IMR-90 (cell line): ENCODE measurements at places on chromosomes 1 and 21. TPM values are rescaled to one million over a fixed set of nuclear protein-coding genes. Genes with fewer than 3 reads are reported as not detected.

Gene TMIGD3
- 0.12 TPM in 1 of 2 replicates, not detected in the other for polyA plus RNA-seq

DNA sequence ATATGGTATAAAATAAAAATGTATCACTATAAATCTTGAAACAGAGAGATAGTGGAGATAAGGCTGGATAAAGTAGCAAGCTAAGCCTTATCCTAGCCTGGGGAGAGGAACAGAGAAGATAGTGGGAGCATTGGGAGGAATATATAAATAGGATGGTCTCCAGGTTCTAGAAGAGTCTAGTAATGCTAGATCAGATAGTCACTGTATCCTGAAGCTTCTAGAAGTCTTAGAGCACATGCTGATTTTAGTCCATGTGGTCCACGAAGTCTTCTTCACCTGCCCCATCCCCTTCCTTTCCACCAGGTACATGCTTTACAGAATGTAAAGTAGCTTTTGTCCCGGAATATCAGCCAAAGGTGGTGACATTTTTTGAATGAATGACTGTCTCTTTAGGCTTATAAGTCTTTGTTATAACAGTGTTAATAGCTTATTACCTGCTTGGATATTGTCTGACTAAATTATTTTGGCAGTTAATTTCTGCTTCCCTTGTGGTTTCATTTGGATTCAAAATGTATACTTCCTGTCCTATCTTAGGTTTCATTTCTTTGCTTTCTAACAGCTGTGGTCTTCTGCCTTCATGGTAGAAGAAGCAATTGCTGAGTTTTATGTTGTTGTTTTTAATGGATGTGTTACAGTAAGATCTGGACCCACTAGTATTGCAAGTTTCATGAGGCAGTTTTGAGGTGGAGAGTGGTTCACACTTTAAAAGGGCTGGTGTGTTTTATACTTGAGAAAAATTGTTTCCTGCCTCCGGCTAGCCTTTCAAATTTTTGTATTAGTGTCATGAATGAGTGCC, 5.9 kb downstream of the SMG7 start:
- no peak for DNase-seq

DNA sequence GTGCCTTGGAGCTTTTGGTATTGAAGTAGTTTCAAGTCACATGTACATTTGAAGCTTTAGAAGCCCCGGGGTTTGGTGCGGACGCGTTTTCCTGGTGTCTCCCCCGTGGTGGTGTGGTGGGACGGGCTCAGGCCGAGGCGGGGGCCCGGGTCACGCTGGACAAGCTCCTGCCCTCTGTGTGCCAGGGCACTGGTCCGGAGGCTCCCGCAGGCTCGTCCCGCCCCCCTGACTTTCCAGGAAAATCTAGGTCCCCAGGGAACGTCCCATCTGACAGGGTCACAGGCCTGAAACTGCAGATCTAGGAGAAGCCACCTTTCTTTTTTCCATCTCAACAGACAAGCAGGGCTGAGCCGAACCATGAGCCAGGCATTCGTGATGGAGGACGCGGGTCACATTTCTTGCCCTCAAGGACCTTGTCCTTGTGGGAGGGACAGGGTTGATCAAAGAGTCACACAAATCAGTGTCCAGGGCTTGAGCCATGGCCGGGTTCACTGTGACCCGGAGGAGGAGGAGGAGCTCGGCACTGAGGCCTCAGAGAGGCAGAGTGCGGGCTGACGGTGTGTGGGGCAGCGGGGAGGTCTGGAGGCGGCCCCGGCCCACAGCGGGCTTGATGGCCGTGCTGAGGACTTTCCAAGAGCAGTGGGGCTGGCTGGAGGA, 1.6 kb downstream of the DMRTB1 start:
- DNase-seq: no peak

GRCh38 chr1:178537382-178538090, 24.6 kb downstream of the TEX35 start:
- no peak for DNase-seq

Gene DCDC2B
- polyA plus RNA-seq: not detected in 2 replicates

DNA sequence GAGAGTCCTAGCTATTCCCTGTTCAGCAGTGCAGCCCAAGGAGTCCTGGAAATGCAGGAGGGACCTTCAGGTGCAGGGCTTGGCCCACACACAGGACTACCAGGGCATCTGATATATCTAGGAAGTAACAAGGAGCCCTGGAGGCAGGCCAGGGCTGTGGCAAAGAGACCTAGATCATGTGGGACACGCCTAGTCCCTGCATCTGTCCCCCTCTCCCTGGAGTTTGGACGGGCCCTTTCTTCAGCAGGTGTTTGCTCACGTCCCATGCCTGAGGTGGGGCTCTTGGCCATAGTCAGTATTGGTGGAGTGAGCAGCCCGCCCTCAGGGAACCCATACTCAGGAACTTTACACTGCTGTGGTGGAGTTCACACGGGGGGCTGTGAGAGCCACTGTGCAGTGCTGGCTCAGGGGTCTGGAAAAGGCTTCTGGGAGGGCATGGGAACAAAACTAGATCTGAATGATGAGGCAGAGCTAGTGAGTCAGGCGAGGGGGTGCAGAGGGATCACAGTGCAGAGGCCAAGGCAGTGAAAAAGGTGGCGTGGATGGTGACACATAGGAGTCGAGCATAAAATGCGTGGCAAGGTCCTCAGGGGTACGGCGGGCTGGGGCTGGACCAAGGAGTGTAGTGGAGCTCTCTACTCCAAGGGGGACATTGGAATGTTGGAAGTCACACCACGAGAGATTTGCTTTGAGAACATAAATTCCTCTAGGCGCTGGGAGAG, 25.6 kb downstream of the TMEM53 start:
- no peak for DNase-seq

DNA sequence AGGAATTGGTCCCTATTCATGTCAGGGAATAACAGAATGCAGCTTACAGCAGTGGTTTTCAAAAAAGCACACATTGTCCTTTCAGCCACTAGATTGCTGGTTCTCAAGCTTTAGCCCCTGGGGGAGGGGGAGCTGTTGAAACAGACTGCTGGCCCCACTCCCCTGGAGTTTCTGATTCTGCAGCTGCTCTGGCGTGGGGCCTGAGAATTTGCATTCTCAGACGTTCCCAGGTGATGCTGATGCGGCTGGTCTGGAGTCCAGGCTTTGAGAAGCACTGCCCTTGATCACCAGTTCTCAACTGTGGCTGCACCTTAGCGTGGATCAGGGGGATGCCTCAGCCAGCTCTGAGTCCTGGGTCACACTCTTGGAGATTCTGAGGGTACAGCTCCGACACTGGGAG, 62.7 kb upstream of the LAPTM5 start:
- DNase-seq: no peak

DNA sequence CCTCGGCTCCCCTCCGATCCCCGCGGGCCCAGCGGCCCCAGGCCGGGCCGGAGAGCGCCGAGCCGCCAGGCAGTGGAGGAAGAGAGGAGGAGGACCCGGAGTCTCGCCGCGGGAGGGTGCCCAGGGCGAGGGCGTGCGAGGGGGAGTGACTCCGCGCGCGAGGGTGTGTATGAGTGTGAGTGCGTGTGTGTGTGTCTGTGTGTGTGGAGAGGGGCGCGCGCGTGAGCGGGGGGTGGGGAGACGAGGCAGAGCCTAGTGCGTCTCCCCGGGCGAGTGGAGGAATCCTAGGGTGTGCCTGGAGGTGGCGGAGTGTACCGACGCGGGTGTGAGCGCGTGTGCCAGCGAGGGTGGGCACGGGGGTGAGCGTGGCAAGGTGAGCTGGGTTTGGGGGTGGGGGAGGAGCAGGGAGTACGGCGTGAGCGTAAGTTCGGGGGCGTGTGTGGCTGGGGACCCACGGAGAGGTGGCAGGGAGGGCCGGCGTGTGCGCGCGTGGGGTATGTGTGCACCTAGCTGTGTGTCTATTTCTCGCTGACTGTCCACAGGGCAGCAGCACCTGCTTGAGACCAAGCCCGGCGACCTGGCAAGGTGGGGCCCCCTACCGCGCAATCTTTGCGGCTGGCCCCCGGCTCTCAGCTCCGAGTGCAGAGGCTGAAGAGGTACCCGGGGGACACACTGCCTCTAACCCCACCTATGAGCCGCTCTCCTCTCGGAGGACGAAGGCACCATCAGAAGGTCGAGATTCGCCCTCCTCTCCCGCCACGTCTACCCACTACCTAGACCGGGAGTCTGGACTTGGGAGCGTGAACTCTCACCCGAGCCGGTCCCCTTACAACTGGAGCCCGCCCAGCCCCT, 784 bp upstream of the KCND3 start:
- DNase-seq: no peak

Gene LRRC38
- polyA plus RNA-seq: not detected in 2 replicates

GRCh38 chr1:85495556-85495955, 30.6 kb upstream of the DDAH1 start:
- DNase-seq: peak; percentile 70

- no peak for DNase-seq
These were observed 23.3 kb downstream of the PLEKHM2 start for GRCh38 chr1:15707239-15707925.

DNA sequence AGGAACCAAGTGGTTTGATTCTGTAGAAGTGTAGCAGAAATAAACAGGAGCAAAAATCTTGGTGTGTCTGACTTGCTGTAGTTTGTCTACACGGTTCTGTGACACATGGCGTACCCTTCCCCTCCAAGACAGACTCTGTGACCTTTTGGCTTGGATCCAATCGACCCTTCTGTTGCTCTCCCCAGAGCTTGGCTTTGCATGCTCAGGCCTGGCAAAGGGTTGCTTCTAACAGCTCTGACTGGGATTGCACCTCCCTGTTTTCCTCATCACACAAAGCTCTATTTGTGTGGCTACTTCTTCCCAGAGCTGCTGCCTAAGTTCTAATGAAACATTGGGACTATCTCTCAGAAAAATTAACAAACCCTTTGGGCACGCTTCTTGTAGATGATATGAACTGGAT, 24.0 kb downstream of the NGF start:
- no peak for DNase-seq

Gene BLACAT1
- polyA plus RNA-seq: 0.03 and 0.05 TPM in 2 replicates

- no peak for DNase-seq
These were observed 158.2 kb downstream of the ZSCAN20 start for GRCh38 chr1:33630686-33631085.

GRCh38 chr1:45998020-45998617, 134.3 kb downstream of the PIK3R3 start:
- no peak for DNase-seq

GRCh38 chr1:171834821-171835220, 6.5 kb upstream of the DNM3 start:
- no peak for DNase-seq

- no peak for DNase-seq
These were observed 8.3 kb downstream of the TRNP1 start for GRCh38 chr1:27001570-27002360.

Gene DR1
- polyA plus RNA-seq: 21.1 and 27.1 TPM in 2 replicates

Gene ACTN2
- polyA plus RNA-seq: not detected in 2 replicates

Gene TSSK3
- polyA plus RNA-seq: 0.24 and 0.96 TPM in 2 replicates

Gene C8B
- polyA plus RNA-seq: not detected in 2 replicates

GRCh38 chr21:38680401-38680800, 125.3 kb upstream of the ETS2 start:
- no peak for DNase-seq

Gene CR1
- polyA plus RNA-seq: not detected in 2 replicates

Gene TMEM82
- polyA plus RNA-seq: not detected in 2 replicates

Gene RGS7
- polyA plus RNA-seq: 0.47 and 0.58 TPM in 2 replicates

Gene INSRR
- not detected in 2 replicates for polyA plus RNA-seq

Gene NEXN
- 13.4 and 16.1 TPM in 2 replicates for polyA plus RNA-seq

DNA sequence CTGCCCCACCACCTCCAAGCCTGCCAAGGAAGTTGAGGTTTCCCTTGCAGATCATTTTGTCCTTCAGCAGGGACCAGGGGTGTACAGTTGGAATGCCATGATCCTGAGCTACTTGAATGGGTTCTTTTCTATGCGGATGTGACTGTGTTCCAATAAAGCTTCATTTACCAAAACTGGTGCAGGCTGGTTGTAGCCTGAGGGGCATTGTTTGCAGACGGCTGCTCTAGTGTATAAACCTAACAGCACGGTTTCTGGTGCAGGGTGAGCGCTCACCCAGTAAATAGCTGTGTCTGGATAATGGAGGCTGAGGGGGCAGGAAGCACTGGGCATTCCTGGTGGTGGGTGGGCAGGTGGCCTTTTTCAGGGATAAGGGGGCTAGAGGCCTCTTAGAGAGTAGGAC, 72.7 kb upstream of the ACTL8 start:
- no peak for DNase-seq

DNA sequence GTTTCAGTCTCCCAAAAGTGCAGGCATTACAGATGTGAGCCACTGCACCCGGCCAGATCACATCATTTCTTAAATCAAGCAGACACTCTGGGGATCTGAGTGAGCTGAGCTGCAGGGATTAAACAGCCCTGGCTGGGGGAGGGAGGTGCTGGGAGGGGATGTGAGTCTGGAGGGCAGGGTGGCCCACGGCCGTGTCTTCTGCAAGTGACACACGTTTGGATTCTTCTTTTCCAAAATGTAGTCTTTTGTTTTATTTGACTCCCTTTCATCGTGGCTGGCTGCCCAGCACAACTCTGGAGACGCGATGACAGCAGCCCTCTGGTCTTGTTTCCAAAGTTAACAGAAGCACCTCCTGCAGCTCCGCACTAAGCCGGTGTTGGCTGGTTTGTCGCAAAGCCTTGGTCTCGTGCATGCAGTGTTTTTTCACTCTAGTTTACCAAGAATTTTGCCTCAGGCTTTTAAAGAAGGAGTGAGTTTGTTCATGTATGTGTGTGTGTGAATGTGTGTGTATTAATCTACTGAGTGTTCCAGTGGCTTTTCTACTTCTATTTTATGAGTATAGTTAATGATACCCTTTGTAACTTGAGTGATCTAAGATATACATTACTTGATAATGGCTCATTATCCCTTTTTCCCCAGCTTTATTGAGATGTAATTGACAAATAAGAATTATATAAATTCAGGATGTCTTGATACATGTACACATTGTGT, 2.8 kb upstream of the KRTAP10-5 start:
- DNase-seq: no peak

DNA sequence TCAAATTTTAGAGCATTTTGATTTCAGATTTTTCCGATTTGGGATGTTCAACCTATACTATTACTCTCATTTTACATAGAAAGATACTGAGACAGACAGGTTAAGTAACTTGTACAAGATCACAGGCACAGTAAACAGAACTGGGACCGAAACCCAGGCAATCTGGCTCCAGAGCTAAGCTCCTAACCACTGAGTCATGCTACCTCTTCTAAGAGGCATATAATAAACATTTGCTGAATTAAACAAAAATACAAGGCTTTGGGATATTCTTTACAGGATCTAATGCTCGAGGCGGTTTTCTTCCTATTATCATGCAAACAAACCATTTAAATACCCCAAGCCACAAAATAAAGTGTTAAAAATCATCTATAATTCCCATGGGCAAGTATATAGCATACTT, 50.3 kb downstream of the MCOLN2 start:
- peak; percentile 68 for DNase-seq

Gene ARMH1
- polyA plus RNA-seq: 0.72 and 1.1 TPM in 2 replicates

- no peak for DNase-seq
These were observed 22.6 kb upstream of the TTC34 start for GRCh38 chr1:2823921-2824610.

- DNase-seq: no peak
These were observed 97.0 kb upstream of the FGGY start for GRCh38 chr1:59199719-59200376.

- no peak for DNase-seq
These were observed 42.5 kb upstream of the C1orf174 start for GRCh38 chr1:3942416-3943122.

DNA sequence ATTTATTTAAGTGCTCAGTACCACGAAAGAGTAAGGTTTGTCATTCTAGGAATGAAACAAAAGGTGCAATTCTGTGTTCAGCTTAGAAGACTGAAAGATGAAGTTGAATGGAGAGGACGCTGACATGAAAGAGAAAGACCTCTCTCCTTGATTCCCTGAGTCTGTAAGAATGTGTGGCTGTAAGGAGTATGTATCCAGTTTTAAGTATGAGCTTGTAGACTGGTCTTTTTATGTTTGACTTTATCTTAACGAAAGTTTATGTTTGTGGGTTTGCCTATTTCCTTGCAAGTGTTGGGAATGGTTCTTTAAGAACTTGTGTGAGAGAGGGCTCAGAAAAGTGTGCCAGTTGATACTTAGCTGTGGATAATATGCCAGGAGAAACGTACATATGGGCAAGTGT, 1.4 kb downstream of the CHD1L start:
- peak; percentile 19 for DNase-seq
